ENCODE measurements at places on chromosomes 13 and 19.

- no peak for DNase-seq
Measured at GRCh38 chr13:97425590-97425989, 8.4 kb upstream of the RAP2A start.

DNA sequence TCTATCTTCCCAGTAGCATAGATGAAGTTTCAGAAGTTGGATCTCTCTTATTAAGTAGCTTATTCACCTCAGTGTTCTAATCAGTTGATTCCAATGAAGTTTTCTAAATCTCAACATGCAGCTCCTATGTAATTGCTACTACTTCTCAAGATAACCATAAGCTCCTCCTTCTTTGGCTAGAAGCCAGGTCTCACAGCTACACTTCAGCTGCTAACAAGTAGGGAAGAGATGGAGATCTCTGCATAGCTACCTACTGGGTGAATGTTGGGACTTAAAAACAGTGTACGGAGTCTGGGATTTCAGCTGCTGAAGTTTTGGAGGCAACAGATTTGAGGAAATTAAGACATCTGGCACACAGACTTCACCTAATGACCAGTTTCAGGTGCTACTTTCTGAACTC lies 661.0 kb downstream of the SLITRK1 start:
- no peak for DNase-seq

DNA sequence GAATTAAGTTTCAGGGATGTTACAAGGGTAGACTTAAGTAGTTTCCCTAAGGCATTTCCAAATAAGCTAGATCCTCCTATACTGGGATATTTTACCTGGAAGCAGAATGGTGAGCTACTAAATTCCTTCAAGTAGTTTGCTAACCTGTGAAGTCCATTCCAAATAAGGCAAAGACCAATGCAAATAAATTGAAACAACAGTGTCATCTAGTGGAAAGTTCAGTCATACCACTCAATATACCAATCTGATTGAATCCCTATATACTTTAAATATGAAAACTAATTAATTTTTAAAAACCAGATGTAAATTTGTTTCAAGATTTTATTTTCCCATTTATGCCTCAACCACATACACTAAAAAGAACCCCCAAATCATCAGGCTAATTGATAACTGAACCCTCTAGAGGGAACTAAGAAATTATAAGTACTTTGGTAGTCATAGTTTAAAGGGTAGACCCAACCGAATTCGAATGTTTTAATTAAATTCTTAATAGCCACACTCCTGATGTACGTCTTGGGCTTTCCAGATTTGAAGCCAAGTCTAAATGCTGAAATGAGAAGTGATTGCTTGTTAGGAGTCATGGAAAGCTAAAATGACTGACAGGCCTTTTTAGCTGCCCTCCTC lies 223.7 kb downstream of the TBC1D4 start:
- peak; percentile 19 for DNase-seq

- DNase-seq: no peak
Measured at GRCh38 chr13:51625555-51626345, 41.5 kb downstream of the WDFY2 start.

DNA sequence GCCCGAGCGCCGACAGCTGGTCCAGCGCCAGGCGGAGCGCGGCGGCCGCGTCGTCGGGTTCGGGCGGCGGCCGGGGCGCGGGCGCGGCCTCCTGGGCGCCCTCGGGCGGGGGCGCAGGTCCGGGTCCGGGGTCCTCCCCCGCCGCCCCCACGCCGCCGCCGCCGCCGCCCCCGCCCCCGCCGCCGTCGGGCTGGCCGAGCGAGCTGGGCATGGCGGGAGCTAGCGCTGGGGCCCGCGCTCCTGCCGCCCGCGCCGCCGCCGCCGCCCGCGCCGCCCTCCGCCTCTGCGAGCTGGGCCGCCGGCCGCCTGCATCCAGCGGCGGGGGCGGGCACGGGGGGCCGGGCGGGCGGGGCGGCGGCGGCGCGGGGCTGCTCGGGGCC lies 287 bp downstream of the MEX3D start:
- no peak for DNase-seq

GRCh38 chr19:50708179-50708879 lies 11.3 kb downstream of the SHANK1 start:
- DNase-seq: no peak

GRCh38 chr19:44050740-44051649 lies 841 bp upstream of the ZNF223 start:
- DNase-seq: peak; percentile 76

DNA sequence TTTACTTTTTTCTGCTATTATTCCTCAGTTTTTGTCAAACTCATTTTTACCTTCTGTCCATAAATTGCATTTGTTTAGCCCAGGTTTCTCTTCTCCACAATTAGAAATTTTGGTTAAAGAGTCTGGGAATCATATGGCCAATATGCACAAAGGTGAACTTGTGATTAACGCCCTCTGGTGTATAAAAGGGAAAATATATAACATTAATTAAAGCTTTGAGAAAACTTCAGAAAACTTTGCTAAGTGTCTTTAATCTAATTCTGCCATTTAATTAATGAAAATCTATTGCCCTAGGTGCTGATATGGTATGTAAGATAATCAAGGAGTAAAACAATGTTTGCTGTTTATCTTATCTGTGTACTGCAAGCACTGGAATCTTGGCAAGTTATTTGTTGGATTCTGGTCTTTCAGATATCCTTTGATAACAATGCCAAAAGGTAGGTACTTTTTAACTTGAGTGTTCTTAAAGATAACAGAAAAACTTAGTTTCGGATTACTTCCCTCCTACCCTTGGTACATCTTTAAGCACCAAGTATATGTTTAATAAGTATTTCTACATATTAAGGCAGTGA lies 402.6 kb downstream of the SUCLA2 start:
- no peak for DNase-seq
